ENCODE measurements at places on chromosomes 12 and 14.

GRCh38 chr12:19848421-19848820, 409.1 kb downstream of the AEBP2 start:
- DNase-seq = no peak
- no peaks in the 10 kb centered on the region for H3K36me3 ChIP-seq

- peaks cover 9% of the 10 kb centered on the region for H3K27me3 ChIP-seq
- no peaks in the 10 kb centered on the region for H3K4me1 ChIP-seq
- no peak overlapping the region for H3K4me3 ChIP-seq
- H3K27ac ChIP-seq = no peak overlapping the region
- no peaks in the 10 kb centered on the region for H3K36me3 ChIP-seq
These were observed 12.0 kb downstream of the KIF26A start for GRCh38 chr14:104150136-104151025.

- DNase-seq = no peak
- H3K4me1 ChIP-seq = no peaks in the 10 kb centered on the region
- H3K4me3 ChIP-seq = no peak overlapping the region
- no peaks in the 10 kb centered on the region for H3K36me3 ChIP-seq
- no peak overlapping the region for H3K27ac ChIP-seq
- H3K27me3 ChIP-seq = no peaks in the 10 kb centered on the region
These were observed 92.5 kb downstream of the DPF3 start for GRCh38 chr14:72801381-72801812.

DNA sequence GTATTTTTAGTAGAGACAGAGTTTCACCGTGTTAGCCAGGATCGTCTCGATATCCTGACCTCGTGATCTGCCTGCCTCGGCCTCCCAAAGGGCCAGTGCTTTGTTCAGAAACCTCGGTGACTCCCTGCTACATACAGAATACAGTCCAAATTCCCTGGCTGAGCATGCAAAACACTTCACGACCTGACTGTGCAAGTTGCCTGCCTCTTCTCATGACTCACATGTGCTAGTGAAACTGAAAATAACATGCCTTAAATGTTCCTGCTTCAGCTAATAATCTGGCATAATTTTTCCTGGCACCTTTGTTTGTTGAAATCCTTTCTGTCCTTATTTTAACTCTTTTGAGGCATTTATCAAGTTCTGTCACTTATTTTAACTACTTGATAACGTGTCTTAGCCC, 8.2 kb downstream of the DMAC2L start:
- no peak overlapping the region for H3K4me3 ChIP-seq
- no peaks in the 10 kb centered on the region for H3K36me3 ChIP-seq
- H3K4me1 ChIP-seq = peaks cover 6% of the 10 kb centered on the region
- DNase-seq = no peak
